Brain pericyte (primary cell): ENCODE measurements at places on chromosomes 4 and X.
A peak's percentile ranks its signal among the peaks of the same experiment; 100 is the strongest.

GRCh38 chrX:110087485-110088356, 84.8 kb downstream of the TMEM164 start:
- DNase-seq: peak; percentile 12

DNA sequence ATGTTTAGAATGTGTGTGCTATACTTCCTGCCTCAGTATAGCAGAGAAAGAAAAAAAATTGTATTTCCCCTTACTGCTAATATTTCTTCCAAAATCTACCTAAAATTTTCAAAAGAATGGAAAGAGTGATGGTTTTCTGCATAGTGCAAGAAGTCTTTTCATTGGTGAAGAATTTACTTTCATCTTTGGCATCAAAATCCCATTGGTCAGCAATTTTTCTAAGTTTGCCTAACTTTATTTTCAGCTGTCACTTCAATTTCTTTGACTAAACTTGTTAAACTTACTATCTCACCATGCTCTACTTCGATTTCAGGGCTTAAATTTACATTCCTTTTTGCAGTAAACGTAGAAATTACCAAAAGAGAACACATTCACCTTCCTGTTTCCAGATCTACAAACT, 44.5 kb upstream of the MAGEB2 start:
- no peak for DNase-seq

GRCh38 chr4:54032558-54033135, 31.8 kb downstream of the CHIC2 start:
- no peak for DNase-seq

DNA sequence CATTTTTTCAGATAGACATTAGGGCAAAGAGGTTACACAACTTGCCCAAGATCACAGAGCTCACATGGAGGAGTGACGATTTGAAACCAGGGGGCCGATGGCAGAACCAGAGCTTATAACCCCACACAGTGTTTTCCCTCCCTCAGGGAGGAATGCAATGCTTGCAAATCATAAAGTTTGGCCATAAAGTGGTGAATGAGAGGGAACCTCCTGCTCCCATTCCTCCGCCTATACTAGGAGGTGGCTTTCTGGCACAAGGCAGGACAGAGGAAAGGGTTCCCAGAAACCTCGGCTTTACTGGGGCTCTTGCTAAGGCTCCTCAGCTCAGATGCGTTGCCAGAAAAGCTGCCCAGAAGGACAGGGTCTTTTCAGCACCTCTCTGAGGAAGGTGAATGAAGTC, 19.3 kb downstream of the TMEM154 start:
- no peak for DNase-seq

DNA sequence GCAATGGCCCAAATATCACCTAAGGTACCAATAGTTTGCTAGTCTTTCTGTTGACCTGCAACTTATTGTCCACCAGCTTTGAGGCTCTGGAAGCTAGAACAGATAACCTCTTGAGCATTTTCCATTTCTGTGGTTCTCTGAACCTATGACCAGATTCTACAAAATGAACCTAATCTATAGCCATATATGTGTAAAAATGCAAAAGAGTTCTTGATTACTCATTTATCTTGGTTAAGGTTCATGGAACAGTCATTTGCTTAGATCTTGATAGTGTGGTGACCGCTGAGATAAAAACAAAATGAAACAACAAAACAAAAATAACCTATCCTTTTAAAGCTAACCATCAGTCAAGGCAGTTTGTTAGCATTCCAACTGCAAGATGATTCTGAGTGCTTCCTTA, 9.3 kb upstream of the GATB start:
- no peak for DNase-seq

GRCh38 chrX:136162827-136163570, 15.7 kb downstream of the FHL1 start:
- DNase-seq: no peak

- DNase-seq: no peak
These were observed 107.7 kb downstream of the APOOL start for GRCh38 chrX:85111347-85111746.

- no peak for DNase-seq
These were observed 1664.3 kb downstream of the C4orf33 start for GRCh38 chr4:130760246-130760645.

GRCh38 chrX:12137951-12138360, 317 bp upstream of the FRMPD4 start:
- no peak for DNase-seq

GRCh38 chrX:132118358-132118757, 9.5 kb downstream of the FRMD7 start:
- no peak for DNase-seq

DNA sequence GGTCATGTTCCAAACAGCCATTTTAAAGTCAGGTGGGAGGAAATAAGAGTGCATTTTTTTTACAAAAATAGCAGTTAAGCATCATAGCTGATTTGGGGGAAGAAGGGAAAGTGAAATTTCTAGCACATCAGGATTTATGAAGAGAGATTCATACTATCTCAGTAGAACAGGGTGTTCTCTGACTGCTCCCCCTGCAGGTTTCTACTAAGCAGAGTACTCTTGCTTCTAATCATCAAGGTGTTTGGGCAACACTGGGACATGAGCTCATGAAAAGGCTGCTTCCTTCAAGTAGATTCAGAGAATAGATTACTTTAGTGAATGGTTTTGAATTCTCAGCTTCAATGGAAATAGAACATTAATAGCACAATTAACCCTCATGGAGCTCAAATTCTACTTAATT, 591.4 kb upstream of the PCDH10 start:
- no peak for DNase-seq

DNA sequence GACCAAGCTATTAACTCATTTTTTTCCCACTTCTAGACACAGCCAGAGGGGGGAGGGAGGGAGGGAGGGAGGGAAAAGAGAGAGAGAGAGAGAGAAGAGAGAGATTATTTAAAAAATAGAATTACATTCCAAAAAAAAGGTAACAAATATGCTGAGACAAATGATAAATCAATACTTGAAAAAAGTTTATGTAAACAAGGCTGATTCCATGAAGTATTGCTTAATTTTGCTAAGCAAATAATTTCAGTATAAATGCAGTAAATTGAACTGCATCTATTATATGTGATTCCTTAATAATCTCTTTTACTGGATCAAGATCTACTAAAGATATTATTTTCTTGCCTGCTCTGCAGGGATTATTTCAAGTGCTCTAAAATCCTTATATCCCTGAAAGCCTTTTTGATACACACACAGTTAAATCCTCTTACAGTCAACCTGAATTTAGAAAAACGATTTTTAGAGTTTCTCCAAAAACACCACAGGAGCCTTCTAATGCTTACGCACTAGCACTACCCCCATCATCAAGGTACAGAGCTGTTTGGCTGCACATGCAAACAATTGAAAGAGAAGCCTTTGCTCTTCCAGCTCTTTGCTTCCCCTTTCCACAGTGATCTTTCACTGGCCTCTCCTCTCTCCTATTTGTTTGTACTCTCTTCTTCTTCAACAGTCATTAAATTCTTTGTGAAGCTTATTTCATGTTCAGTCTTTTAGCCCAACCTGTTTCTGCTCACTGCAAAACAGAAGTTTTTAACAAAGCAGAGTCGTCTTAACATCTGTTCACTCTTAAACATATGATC, 426.3 kb upstream of the FAM241A start:
- no peak for DNase-seq

- no peak for DNase-seq
These were observed 273.2 kb downstream of the IL15 start for GRCh38 chr4:141909541-141909940.

DNA sequence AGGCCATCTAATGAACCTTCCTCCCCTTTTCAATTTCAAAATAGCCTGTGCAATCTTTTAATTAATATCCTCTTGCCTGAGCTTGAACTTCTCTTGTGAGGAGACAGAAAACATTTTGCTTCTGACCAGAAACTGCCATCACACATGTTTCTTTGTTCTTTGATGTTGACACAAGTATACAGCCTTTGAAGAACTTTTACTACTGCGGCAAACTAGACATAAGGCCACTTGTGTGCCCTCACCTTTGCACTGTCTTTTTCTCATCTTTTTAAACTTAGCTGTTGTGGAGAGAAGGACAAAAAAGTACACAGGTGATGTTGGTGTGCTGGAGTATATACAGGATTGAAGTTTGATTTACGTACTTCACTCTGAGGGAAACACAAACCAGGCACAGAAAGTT, 116.3 kb upstream of the C1GALT1C1 start:
- DNase-seq: no peak

- DNase-seq: no peak
These were observed 7.6 kb downstream of the CPLX1 start for GRCh38 chr4:818106-818921.

GRCh38 chrX:10634392-10635161, 14.2 kb upstream of the MID1 start:
- no peak for DNase-seq

- DNase-seq: no peak
These were observed 327.5 kb upstream of the FGF13 start for GRCh38 chrX:139039041-139039440.

DNA sequence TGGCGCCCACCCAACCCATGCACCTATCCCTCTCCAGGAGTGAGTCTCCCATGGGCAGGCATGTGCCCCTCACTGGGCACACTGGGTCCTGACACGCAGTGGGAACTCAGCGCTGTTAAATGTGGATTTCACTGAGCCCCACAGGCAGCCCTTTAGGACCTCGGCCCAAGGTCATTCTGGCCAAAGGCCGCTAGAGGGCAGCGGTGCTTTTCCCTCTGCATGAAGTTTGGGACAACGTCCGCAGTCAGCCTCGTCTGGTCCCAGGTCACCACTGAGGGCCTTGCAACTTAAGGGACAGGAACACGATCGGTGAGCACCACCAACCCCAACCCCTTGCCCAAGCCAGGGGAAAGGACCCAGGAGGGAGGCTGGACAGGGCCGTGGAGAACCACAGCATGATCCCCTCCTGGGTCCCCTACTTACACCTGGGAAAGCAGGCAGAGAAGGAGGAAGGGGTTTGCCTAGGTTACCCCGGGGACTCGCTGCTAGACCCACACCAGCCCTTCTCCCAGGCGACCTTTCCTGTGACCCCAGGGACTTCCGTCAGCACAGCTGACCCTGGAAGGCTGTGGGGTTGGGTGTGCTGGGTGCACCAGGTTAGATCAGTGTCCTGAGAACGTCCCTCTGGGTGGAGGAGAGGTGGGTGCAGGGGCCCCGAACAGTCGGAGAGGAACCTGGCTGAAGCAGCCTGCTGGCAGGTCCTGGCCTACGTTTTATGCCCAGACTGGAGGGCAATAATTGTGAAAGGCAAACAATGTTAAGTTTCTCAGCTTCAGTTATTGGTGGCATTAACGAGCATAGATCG, 24.0 kb downstream of the CYTL1 start:
- DNase-seq: no peak

DNA sequence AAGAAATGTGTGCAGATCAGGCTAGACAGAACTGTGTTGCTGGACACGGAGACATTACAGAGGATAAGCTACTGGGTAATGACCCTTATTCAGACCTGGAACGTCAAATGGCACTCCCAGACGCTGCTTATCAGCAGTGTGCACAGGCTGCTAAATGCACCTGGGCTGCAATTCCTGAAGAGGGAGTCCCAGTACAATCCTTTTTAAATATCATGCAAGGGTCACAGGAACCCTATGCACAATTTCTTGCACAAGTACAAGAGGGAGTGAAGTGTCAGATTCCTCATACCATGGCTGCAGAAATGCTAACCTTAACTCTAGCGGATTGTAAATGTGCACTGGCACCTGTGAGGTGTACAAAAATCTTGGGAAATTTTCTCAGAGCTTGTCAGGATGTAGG, 16.9 kb downstream of the SPIN2B start:
- no peak for DNase-seq

DNA sequence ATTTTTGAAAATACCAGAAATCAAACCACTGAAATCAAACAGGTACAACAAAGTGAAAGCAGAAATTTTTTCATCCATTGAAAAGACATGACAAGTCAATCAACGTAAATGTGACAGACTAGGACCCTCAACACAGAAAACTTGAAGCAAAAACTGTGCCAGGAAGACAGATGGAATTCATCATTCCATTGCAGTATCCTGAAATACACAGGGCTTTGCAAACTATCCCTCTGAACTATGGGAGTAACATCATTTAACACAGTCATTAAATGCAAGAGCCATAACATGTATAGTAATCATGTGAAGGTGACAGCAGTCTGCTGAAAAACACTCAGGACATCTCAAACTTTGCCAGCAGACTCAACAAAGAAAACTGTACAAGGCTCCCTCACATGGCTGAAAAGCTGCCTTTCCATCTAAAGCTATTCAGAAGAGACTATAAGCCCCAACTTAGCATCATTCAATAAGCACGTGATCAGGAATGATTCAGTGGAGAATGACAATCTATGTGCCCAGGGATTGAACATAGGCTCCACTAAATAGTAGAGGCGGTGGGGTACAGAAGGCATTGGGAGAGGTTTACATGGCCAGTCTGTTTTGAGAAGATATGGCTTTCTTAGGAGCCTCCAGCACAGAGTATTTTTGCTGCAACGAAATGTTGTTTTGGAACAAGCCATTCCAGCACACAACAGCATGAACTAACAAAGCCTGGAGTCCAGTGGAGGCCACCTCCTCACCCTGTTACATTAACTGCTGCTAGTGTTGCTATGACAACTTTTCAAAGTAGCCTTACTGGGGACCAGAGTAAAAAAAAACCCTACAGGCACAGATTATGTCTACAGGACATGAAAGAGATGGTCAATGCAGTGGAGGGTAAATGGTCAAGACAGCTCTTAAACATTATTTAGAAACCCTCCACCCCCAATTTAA, 274.5 kb upstream of the NOCT start:
- no peak for DNase-seq

DNA sequence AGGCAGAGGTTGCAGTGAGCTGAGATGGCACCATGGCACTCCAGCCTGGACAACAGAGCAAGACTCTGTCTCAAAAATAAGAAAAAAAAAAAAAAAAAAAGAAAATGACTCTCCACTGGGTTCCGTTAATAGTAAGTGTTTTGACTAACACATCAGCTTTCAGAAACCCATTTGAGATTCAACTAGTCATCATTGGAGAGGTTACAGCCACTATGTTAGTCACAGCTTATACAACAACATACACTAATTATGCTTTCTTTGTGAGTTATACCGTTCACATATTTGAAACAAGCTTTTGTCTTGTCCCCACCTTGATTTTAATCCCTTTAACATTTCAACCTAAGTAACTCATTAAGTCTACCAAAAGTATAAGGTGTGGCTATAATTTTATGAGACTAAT, 48.2 kb downstream of the HADH start:
- no peak for DNase-seq

GRCh38 chrX:99603091-99603814, 806.8 kb downstream of the PCDH19 start:
- DNase-seq: no peak

DNA sequence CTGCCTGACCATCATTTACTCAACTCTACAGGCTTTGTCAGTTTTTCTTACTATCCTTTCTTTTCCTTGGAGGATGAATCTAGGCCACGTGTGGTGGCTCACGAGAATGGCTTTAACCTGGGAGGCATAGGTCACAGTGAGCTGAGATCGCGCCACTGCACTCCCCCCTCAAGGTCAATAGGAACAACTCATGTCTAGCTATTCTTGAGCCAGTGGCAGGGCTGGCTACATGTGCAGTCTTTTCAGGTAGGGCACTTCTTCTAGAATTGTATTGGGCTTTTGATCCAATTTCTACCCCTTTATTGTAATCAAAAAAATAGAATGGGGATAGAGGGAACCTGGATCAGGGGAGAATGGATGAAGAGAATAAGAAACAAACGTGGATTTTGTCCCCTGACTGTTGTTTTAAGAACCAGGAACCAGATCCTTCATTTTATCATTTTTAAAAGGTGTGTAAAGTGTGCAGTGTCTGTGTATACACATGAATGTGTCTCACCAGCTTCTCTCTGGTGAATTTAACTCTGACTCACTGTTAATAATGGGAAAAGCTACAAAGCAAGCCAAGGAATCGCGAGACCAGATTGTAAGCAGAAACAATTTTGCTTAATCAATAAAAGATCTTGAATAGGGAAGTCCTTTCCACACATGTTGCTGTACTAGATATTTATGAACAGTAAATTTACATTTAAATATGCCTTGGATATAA, 283.9 kb upstream of the GPC4 start:
- DNase-seq: no peak
